ENCODE measurements at places on chromosomes 3 and 15. TPM values are rescaled to one million over a fixed set of nuclear protein-coding genes. Genes with fewer than 3 reads are reported as not detected.

FRMD5 gene
- not detected for total RNA-seq

CCDC80 gene
- not detected for total RNA-seq

- H3K4me3 ChIP-seq: no peak overlapping the region
- H3K4me1 ChIP-seq: peaks cover 40% of the 10 kb centered on the region
- no peaks in the 10 kb centered on the region for H3K27me3 ChIP-seq
- no peak for DNase-seq
- H3K27ac ChIP-seq: no peak overlapping the region
- peaks cover 14% of the 10 kb centered on the region for H3K36me3 ChIP-seq
Measured at GRCh38 chr3:183536238-183536880, 19.1 kb downstream of the KLHL6 start.

DNA sequence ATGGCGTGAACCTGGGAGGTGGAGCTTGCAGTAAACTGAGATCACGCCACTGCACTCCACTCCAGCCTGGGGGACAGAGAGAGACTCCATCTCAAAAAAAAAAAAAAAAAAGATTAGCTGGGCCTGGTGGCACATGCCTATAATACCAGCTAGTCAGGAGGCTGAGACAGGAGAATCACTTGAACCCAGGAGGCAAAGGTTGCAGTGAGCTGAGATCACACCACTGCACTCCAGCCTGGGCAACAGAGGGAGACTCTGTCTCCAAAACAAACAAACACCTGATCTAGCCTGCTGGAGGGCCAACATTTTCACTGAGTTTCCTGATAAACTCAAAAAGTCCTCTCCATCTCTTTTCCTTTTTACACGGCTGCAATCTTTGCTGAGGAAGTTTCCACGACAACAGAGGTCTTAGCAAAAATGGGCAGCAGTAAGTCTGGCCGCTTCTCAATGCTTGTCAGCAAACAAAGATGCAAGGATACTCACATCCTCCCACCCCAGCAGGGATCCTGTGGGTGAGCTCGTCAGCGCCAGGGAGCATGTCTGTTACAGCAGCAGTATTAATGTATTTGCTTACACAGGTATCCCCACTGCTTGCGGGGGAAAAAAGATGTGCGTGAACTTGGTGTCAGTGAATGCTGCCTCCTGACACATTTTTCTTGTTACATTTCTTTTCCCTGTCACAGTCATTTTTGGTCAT, 21.0 kb upstream of the CCDC174 start:
- H3K4me1 ChIP-seq: no peaks in the 10 kb centered on the region
- H3K27me3 ChIP-seq: peaks cover 10% of the 10 kb centered on the region
- H3K36me3 ChIP-seq: no peaks in the 10 kb centered on the region
- H3K4me3 ChIP-seq: no peak overlapping the region
- DNase-seq: no peak

GRCh38 chr3:112627419-112627818, 13.5 kb downstream of the CCDC80 start:
- peaks cover 6% of the 10 kb centered on the region for H3K27me3 ChIP-seq
- no peak overlapping the region for H3K4me3 ChIP-seq
- H3K27ac ChIP-seq: no peak overlapping the region
- no peaks in the 10 kb centered on the region for H3K36me3 ChIP-seq
- H3K4me1 ChIP-seq: no peaks in the 10 kb centered on the region
- no peak for DNase-seq

DNA sequence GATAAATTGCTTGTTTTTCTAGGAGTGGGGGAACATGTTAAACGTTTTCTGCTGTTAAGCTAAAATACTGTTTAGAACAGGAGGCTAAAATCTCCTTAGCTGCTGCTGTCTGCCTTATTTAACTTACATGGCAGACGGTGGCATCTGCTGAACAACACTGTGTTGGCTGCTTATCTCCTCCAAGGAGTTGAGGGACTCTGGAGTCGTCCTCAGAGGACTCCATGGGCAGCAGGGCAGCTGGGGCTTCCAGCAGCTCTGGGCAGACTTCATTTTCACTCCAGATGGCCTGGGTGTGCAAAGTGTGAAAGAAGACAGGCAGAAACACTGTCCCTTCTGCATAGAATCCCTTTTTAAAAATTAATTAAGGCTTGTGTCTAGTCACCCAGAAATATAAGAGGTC, 52.9 kb upstream of the NUDT16 start:
- H3K4me1 ChIP-seq: no peaks in the 10 kb centered on the region
- DNase-seq: no peak
- H3K27me3 ChIP-seq: no peaks in the 10 kb centered on the region

- H3K36me3 ChIP-seq: no peaks in the 10 kb centered on the region
- DNase-seq: no peak
- no peak overlapping the region for H3K27ac ChIP-seq
- H3K27me3 ChIP-seq: no peaks in the 10 kb centered on the region
- H3K4me3 ChIP-seq: no peak overlapping the region
Measured at GRCh38 chr15:64024172-64025050, 21.9 kb downstream of the DAPK2 start.

DNA sequence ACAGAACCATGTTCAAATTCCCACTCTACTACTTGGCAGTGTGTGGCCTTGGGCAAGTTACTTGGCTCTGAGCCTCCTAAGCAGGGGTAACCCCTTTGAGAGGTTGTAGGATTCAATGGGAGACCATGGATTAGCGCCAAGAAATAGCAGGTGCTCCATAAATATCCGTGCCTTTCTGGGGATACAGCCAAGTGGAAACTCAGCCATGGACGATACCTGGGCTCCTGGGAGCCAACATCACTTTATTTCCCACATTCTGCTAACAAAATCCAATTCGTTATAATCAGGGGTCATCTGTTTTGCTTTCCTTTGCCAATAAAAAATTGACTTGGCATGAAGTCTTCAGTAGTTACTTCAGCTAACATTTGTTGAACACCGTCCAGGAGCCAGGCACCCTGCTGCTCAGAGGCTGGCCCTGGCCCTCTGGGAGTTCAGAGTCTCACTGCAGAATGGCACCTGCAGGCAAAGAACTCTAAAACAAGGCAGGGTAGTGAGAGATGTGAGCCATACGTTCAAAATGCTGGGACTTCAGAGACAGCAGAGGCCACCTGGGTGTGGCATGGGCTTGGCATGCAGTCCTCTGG, 42.3 kb downstream of the ZDHHC19 start:
- no peak for DNase-seq
- H3K4me1 ChIP-seq: peaks cover 6% of the 10 kb centered on the region

- H3K27ac ChIP-seq: no peak overlapping the region
- DNase-seq: no peak
- no peaks in the 10 kb centered on the region for H3K27me3 ChIP-seq
- H3K4me1 ChIP-seq: no peaks in the 10 kb centered on the region
- H3K4me3 ChIP-seq: no peak overlapping the region
Measured at GRCh38 chr3:156918746-156919145, 92.6 kb downstream of the LEKR1 start.

GRCh38 chr3:32946973-32947788, 4.3 kb upstream of the CCR4 start:
- no peak overlapping the region for H3K27ac ChIP-seq
- no peak overlapping the region for H3K4me3 ChIP-seq
- peaks cover 36% of the 10 kb centered on the region for H3K4me1 ChIP-seq
- H3K36me3 ChIP-seq: no peaks in the 10 kb centered on the region
- DNase-seq: no peak

- H3K27ac ChIP-seq: no peak overlapping the region
- H3K4me1 ChIP-seq: peaks cover 22% of the 10 kb centered on the region
- no peaks in the 10 kb centered on the region for H3K36me3 ChIP-seq
- H3K4me3 ChIP-seq: no peak overlapping the region
- no peak for DNase-seq
- H3K27me3 ChIP-seq: peaks cover 73% of the 10 kb centered on the region
Measured at GRCh38 chr15:96353416-96353929, 23.0 kb downstream of the NR2F2 start.

OR5K2 gene
- total RNA-seq: not detected

DNA sequence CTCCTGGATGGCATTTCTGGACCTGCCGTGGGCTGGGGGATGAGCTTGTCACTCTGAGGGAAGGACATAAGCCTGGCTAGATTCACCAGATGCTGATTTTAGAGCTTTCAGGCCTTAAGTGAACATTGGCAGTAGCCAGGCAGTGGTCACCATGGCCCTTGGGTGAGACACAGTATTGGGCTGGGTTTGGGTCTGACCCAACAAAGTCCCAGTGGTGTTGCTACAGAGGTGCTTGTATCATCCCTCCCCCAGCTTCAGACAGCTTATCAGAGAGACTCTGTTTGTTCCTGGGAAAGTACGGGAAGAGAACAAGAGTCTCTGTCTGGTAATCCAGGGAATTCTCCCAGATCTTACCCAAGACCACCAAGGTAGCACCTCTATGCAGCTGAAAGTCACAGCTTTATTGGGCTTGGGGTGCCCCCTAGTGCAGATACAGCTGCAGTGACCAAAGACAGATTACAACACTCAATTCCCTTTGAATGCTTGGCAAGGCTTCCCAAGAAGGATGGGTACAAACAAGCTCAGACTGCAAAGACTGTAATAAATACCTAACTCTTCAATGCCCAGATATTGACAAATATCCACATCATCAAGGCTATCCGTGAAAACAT, 9.8 kb upstream of the RUVBL1 start:
- no peaks in the 10 kb centered on the region for H3K4me1 ChIP-seq
- H3K27me3 ChIP-seq: peaks cover 10% of the 10 kb centered on the region
- H3K36me3 ChIP-seq: no peaks in the 10 kb centered on the region
- H3K4me3 ChIP-seq: no peak overlapping the region
- no peak overlapping the region for H3K27ac ChIP-seq
- peak; percentile 51 for DNase-seq

NR2E3 gene
- not detected for total RNA-seq

CLDN11 gene
- total RNA-seq: not detected

- H3K27ac ChIP-seq: no peak overlapping the region
- no peaks in the 10 kb centered on the region for H3K27me3 ChIP-seq
- DNase-seq: no peak
- H3K4me3 ChIP-seq: no peak overlapping the region
Measured at GRCh38 chr3:195101001-195101583, 169.9 kb downstream of the XXYLT1 start.

DNA sequence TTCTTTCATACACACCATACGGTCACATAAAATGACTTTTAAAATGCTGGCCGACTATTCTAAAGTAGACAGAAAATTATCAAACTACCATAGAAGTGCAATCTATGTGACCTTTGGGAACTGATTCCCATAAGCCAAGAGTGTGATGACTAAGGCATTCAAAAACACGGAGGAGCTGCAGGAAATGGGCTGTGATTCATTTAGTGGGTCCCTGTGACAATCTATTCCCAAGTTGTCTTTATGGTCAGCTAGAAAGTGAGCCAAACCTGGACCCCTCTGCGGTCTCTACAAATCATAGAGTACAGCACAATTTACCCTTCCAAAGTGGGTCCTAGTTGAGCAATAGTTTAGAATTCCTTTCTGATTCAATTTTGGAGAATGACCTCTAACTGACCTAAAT, 251.5 kb upstream of the CBLB start:
- no peaks in the 10 kb centered on the region for H3K27me3 ChIP-seq
- H3K27ac ChIP-seq: no peak overlapping the region
- H3K4me3 ChIP-seq: no peak overlapping the region
- H3K36me3 ChIP-seq: no peaks in the 10 kb centered on the region
- DNase-seq: no peak

DNA sequence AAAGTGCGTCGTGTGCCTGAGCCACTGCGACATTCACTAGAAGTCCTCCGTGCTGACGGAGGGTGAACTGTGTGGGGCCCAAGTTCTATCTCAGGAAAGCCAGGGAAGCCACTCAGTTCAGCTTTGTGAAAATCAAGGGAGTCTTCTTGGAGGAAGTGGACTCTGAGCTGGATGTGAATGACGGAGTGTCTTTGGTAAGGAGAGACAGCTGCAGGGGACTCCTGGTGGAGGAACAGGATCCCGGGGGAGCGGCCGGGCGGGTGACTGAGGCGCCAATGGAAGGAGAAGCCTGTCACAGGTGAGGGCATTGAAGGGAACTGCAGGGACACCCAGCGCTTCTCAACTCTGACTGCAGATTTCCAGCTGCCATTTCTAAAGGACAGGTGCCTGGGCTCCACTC, 75.6 kb downstream of the APBA2 start:
- DNase-seq: no peak
- H3K27me3 ChIP-seq: no peaks in the 10 kb centered on the region
- no peak overlapping the region for H3K4me3 ChIP-seq
- no peak overlapping the region for H3K27ac ChIP-seq

DNA sequence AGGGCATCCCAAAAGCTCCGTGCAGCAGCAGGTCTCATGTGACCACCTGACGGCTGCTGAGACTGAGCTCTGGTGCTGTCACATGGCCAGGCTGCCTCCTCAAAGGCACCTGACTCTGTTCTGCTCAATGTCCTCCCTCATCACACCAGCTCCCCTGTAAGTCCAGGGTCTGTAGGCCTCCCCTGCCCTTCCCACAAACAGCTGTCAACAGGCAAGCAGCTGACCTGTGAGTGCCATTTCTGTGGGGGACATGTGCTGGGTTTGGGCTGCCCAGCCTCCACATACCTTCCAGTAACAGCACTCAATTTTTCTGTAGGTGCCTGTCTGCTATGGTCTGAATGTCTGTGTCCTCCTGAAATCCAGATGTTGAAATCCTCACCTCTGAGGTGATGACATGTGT, 11.2 kb downstream of the NUP210 start:
- H3K4me1 ChIP-seq: peaks cover 31% of the 10 kb centered on the region
- no peak overlapping the region for H3K4me3 ChIP-seq
- H3K27ac ChIP-seq: no peak overlapping the region

DNA sequence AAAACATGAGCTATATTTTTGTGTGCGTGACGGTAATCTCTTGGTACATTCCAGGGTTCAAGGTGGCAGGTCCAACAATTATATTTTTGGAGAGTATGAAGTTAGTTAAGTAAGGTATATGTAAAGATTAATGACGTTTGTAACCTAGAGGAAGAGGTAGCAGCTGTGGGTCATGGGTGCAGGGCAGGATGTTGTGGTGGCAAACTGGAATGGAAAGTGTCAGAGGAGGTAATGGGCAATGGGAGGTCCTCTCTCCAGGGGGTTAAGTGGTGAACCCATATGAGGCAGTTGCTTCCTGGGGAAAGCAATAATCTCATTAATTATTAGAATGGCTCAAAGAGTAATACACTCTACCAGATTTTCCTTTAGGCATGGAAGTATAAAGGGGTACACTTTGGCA, 1.0 kb upstream of the CD200R1L start:
- H3K36me3 ChIP-seq: no peaks in the 10 kb centered on the region
- peak overlapping the region; percentile 60 for H3K4me3 ChIP-seq
- no peaks in the 10 kb centered on the region for H3K4me1 ChIP-seq
- no peak for DNase-seq
- H3K27me3 ChIP-seq: no peaks in the 10 kb centered on the region

ITIH4 gene
- total RNA-seq: 71.1 TPM

DNA sequence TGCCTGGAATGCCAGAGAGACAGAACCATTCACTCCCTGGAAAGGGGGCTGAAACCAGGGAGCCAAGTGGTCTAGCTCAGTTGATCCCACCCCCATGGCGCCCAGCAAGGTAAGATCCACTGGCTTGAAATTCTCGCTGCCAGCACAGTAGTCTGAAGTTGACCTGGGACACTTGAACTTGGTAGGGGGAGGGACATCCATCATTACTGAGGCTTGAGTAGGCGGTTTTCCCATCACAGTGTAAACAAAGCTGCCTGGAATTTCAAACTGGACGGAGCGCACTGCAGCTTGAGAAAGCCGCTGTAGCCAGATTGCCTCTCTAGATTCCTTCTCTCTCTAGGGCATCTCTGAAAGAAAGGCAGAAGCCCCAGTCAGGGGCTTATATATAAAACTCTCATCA, 310.7 kb upstream of the DPPA4 start:
- no peak overlapping the region for H3K4me3 ChIP-seq
- DNase-seq: no peak
- H3K36me3 ChIP-seq: no peaks in the 10 kb centered on the region
- H3K27me3 ChIP-seq: no peaks in the 10 kb centered on the region
- H3K4me1 ChIP-seq: no peaks in the 10 kb centered on the region
- H3K27ac ChIP-seq: no peak overlapping the region
